Umbilical cord (tissue), 2 donors: ENCODE measurements at places on chromosomes 13 and 19.

- no peak for DNase-seq
Observed at GRCh38 chr13:74191410-74191809, 57.2 kb upstream of the KLF12 start.

DNA sequence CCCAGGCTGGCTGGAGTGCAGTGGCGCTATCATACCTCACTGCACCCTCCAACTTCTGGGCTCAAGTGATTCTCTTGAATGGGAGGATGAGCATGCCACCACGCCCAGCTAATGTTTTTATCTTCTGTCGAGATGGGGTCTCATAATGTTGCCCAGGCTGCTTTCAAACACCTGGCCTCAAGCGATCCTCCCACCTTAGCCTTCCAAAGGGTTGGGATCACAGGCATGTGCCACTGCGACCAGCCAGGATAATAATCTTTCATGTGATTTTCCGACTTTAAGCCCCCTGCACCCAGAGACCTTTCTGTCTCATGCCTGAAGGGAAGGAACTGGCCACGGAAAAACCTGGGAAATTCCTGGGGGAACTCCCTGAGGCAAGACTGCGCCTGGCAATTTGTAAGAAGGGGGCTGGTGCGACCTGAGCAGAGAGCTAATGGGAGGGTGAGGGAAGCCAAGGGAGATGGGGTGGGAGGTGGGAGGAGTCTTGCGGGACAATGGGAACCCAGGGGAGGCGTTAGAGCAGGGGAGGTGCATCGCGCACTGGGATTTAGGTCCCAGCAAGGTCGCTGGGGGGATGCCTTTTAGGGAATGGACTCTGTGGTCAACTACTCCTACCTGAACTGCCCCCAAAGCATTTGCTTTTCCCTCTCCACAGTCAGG, 1.2 kb upstream of the CCDC124 start:
- no peak for DNase-seq

DNA sequence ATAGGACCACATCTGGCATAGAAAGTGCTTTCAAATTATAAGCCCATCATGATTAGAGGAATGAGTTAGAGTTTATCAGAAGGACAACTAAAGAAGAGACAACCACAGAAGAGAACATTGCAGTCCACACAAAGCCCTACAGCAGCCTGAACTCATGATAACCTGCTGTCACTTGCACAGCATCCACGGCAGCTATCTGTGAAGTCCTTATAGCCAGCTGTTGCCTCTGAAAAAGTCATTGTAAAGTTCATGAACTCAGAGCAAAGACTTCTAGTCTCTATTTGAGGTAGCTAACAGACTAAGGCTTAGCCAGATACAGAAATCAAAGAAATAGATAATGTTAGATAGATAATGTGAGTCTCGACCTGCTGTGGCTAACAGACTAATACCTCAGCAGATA, 450.0 kb downstream of the KLF5 start:
- DNase-seq, result peak; percentile 67

- DNase-seq, result no peak
Observed at GRCh38 chr19:13984875-13985741, 21.0 kb downstream of the RFX1 start.

DNA sequence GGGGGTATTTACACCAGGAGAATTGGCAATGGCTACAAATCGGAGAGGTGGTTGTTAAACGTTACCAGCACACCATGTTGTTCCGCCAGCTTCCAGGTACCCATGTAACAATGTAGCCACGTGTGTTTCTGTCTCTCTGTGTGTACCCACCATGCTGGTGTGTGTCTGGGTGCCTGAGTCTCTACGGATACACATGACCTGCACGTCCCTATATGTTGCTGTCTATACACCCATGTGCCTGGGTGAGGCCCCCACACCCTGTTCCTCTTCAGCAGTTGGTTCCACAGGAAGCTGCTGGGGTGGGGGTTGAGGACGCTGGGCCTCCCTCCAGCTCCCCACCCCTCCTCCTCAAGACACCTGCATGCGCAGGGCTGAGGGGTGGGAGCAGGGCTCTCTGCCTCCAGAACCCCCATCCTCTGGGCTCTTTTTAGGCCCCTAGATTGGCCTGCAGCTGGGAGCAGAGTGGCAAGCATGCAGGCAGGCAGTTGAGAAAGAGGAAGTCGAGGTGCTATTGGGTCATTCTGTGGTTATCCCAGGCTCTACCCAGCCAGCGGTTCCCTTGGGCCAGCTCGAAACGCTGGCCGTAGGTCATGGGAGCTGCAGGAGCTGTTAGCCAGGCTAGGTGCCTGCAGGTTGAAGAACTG, at the start of gene ARHGEF18:
Gene ARHGEF18, plus strand, starts transcription at position 351 of the 644 bp plus-strand sequence. CDS start 13,954 bp downstream, outside the sequence.
- no peak for DNase-seq
